GM06990 (cell line): ENCODE measurements at places on chromosomes 7 and 10.
A peak's percentile ranks its signal among the peaks of the same experiment; 100 is the strongest.

DNA sequence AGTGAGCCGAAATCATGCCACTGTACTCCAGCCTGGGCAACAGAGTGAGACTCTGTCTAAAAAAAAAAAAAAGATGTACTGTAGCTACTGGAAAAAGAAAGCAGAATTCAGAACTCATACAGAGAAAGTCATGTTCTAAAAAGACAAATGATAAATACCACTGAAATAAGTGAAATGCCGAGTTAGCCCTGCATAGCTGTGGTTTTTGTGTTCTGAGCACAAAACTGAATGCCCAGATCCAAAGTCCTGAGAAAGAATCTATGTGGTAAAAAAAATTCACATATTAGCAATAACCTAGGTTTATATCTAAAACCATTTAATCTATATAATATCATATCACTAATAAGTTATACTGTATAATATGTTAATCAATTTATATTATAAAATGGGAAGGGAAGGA lies 29.3 kb upstream of the HECW1 start:
- DNase-seq, result no peak

DNA sequence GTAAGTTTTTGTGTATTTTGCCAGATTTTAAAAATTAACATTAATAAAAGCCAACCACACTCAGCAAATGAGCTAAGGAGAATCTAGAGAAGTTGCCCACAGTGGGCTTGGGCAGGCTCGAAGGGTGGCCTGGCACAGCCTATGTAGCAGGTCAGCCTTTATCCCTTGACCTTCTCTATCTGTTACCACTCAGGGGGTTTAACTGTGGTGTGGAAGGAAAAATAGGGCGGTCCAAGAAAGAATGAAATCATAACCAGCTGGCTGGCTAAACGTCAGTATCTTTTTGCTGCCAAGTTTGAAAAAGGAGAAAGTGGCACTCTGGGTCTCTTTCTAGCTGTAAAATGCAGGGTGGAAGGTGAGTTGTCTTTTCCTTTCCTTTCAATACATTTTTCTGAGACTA lies 130.3 kb upstream of the ASAH2 start:
- no peak for DNase-seq

GRCh38 chr7:66629222-66630062 lies 761 bp downstream of the KCTD7 start:
- no peak for DNase-seq

- DNase-seq, result no peak
These were observed 23.3 kb upstream of the EMX2 start for GRCh38 chr10:117519286-117519685.

GRCh38 chr7:140640060-140640637 lies 464 bp downstream of the DENND2A start:
- no peak for DNase-seq

- no peak for DNase-seq
These were observed 190.1 kb downstream of the LRRTM3 start for GRCh38 chr10:67115972-67116371.

DNA sequence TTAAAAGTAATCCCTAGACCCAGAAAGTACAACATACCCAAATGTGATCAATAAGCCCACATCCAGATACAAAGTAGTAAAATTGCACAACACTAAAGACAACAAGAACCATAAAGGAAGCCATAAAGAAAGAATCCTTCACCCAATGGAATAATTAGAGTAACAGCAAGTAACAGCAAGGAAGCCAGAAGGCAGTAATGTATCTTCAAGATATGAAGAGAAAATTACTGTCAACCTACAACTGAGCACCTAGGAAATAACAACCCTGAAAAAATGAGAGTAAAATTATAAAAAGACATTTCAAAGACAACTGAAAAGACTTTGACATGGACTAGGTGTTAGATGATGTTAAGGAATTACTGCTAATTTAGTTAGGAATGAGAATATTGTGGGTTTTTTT lies 60.5 kb downstream of the CNOT4 start:
- DNase-seq, result no peak

DNA sequence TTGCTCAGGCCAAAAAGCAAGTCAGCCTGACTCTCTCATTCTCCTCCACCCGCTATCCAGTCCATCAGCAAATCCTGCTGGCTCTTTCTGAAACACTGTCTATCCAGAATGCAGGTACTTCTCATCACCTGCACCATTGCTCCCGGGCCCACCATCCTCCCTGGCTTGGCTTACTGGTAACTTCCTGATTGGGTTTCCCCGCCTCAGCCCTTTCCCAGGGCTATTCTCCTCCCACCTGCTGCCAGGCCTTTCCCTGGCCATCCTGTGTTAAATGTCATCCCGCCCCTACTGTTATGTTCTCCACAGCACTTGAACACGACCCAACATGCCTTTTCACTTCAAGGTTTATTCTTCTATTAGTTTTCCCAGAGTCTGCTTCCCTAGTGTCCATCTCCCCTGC lies 124.0 kb downstream of the CNNM2 start:
- no peak for DNase-seq

DNA sequence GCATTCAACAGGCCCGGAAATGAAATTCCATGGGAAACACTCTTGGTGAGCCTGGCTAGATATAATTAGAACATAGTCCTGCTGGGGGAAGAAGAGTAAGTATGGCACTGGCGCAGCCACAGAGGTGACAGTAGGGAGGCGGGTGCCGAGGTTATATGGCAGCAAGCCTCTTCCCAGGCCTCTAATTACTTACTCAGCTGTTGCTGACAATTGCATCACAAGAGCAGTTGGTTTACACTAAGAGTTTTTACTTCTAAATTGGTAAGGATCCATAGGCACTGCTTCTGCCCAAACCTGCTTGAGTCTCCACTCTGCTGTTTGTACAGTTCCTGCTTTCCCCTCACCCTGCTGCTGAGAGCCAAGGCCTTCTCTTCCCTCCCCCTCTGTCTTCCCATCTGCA lies 93.3 kb upstream of the DUSP5 start:
- no peak for DNase-seq

DNA sequence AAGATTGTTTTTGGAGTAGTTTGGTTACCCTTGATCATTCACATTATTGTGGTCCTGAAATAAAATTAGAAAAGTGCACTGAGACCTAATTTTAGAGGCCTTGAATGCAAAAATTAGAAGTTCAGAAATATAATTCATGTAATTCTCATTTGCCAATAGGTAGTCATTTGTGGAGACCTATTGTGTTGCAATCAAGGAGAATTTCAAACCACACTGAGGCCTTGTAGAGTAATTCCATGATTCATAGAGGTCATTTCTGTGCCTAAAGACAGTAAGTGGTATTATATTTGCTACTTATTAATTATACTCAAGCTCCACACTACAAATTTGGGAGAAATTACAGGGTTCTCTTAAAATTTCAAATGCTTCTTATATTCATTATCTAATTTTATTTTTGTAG lies 946.8 kb upstream of the POT1 start:
- DNase-seq, result no peak

- DNase-seq, result no peak
These were observed 13.4 kb downstream of the TRPV6 start for GRCh38 chr7:142872106-142872675.

DNA sequence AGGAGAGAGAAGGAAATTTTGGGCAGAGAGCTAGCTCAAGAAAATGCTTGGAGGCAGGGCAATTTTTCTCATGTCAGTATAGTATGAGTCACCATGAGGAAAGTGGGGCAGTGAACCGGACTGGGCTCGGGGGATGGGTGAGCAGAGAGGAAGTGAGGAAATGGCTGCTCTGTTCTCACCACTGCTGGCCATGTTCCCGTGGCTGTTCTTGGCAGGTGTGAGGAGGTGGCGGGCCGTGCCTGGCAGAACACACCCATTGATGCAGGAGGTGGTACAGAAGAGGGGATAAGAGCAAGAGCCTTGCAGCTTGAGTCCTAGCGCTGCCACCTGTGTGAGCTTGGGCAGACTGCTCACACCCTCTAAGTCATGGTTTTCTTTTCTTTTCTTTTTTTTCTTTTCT lies 304.4 kb upstream of the LYZL1 start:
- DNase-seq, result peak; percentile 22

- no peak for DNase-seq
These were observed 220.1 kb upstream of the FZD1 start for GRCh38 chr7:91043924-91044645.

- DNase-seq, result no peak
These were observed 139.4 kb upstream of the AKR1E2 start for GRCh38 chr10:4686644-4686996.

DNA sequence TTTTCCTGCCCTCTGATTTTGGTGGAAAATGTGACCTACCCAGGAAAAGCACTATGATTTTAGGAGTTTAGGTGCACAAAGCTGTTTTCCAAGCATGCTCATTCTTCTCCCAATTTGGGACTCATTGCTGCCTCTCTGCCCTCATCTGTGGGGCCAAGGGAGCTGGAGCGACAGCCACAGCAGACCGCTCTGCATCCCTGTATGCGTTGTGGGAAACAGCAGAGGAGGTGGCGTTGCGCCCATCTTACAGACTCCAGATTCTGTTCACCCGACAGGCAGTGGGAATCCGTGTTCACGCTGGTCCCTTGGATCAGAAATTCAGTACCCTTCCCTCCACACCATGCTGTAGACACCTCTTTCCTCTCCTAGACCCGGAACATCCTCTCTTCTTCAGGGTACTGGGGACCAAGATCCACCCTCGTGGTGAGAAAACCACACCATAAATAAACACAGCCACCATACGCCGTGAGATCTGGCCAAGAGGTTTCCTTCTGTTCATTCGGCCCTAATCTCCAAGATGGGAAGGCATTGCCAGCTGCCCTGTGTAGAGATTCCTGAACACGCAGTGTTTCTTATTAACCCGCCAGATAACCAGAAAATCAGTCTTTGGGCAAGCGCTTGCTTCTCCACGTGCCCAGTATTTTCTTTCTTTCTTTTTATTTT lies 87.9 kb downstream of the CUX1 start:
- DNase-seq, result no peak

DNA sequence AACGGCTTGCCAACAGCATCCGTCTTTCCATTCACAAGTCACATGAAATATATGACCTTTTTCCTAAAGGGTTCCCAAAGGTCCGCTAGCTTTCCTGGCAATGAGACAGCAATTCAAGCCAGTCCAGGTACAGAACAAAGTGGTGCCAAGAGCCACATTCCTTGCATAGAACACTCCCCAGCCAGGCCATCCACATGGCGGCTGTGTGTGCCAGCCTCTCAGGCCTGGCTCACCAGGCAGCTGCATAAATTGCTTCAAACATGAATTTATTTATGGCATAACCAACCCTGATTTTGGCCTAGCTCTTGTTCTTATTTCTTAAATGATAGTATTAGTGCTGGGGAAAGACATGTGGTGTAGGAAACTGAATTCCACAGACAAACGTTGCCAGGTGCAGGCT lies 63.7 kb upstream of the CREB5 start:
- no peak for DNase-seq

DNA sequence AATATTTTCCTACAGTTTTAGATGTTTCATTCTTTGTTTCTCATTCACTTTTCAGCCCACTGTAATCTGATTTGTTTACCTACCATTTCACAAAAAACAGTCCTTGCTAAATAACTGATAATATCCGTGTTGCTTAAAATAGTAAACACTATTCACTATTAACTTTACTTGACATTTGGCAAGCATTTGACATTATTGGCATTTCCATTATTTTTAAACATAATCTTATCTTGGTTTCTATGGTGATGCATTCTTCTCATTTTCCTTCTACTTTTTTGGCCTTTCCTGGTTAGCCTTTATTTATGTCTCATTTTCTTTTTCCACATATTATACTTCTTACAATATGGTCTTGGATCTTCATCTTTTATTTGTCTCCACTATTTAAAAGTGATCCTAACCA lies 715.3 kb downstream of the DNAJB9 start:
- no peak for DNase-seq

DNA sequence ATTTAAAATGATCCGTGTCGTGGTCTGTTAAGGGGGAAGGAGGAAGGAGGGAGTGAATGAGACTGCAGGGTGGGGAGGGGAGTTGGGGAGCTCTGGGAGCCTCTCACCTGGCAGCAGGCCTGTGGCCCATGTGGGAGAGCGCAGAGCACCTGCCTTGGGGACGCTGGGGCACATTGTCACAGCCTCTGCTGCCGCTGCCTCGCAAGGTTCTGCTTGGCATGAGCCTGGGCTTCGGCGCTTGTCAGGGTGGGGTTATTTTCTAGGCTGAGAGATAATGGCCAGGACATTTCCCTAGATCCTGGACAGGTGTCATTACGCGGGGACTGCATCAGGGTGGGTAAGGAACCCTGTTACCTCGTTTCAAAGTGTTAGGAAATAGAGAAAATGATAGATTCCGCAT lies 2.2 kb upstream of the SUN1 start:
- DNase-seq, result no peak

- no peak for DNase-seq
These were observed 72.2 kb upstream of the SHH start for GRCh38 chr7:155884225-155885166.
